Lower leg skin (tissue), 4 donors: ENCODE measurements at places on chromosomes 7 and 10. TPM values are rescaled to one million over a fixed set of nuclear protein-coding genes. Genes with fewer than 3 reads are reported as not detected.

GRCh38 chr7:935164-935873 is 19.2 kb downstream of the ADAP1 start:
- no peak for DNase-seq

- no peak for DNase-seq
These were observed 827 bp downstream of the CSTF2T start for GRCh38 chr10:51698473-51699063.

- no peak for DNase-seq
These were observed 750.7 kb upstream of the KCND2 start for GRCh38 chr7:119522263-119522662.

GRCh38 chr10:33321516-33321915 is 13.0 kb downstream of the NRP1 start:
- no peak for DNase-seq

DNA sequence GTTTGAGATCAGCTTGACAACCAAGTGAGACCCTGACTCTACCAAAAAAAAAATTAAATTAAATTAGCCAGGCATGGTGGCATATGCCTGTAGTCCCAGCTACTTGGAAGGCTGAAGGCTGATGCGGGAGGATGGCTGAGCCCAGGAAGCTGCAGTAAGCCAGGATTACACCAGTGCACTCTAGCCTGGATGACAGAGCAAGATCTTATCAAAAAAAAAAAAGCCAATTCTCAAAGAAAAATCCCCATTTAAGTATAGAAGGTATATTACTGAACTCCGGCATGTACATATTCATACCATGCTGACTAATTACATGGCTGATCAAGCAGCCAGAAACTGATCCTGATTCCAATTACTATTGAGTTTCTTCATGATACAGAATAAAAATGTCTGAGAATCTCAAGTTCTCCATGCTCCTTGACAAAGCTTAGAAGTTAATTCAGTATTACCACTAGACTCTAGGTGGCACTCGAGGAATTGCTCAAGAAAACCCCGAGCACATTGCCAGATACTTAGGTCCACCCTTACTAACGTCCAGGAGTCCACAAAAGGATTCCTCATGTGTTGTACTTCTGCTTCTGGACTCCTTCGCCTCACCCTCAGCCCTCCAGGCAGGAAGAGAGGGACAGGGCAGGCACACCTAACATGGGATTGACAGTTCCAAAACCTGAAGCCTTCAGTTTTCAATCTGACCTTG is 148.9 kb downstream of the PARD3 start:
- no peak for DNase-seq

DNA sequence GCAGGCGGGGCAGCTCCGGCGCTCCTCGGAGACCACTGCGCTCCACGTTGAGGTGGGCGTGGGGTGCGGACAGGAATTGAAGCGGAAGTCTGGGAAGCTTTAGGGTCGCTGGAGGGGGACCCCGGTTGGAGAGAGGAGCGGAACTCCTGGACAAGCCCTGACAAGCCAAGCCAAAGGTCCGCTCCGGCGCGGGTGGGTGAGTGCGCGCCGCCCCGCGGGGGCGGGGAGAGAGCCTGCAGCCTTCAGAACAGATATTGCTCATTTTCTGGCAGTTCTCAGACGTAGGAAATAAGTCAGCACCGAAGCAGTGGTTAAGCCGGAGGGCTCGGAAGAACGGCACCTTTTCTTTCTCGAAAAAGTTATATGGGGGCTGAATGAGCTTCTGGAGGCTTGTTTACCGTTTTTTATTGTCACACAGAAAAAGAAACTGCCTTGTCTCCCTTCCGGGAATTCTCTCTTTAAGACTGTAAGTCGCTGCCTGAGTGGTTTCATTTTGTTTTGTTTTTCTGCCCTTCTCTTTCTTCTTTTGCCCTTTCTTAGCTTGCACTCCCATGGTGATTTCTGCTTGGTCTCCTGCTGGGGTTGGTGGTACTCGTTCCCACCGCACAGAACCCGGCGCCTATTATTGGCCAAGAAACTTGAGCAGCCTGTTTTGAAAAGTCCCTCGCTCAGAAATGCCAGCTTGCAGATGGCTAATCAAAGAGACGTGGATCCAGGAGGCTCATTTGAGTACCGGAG is 732 bp downstream of the FAS start:
- DNase-seq = peak; percentile 76

DNA sequence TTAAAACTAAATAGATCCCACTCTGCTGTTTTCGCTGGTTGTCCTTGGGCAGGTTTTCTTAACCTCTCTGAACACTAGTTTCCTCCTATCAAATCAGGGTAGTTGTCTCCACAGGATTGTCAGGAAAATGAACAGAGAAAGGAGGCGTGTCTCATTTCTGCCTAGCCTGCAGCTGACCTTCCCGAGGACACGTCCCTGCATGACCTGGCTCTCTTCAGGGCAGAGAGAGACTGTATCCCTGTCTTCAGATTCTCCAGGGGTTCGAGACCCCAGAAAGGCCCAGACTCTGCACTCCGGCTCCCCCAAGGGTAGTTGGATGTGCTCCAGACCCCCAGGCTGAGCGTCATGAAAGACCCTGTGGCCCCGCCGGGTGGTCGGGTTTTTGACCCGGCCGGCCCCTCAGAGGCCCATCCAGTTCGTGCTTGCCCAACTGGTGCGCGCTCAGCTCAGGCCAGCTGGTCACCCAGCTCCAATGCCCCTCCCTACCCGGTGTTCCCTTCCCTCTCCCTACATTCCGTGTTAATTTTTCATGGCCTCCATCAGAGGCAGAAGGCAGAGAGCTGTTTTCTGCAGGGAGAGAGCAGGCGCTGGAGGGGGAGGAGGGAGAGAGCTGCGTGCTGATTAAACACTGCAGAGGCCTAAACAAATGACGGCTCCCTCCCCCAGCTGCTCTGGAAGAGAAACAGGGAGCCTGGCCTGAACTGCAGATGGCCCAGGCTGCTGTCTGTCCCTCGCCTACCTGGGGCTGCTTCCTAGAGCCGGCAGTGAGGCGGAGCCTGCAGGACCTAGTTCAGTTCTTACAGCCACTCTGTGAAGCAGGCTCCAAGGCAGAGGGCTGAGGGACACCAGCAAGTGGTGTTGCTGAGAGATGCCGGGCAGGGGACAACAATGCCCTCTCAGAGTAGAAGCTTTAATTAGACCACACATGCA is 86.2 kb upstream of the PPIF start:
- DNase-seq = no peak

DNA sequence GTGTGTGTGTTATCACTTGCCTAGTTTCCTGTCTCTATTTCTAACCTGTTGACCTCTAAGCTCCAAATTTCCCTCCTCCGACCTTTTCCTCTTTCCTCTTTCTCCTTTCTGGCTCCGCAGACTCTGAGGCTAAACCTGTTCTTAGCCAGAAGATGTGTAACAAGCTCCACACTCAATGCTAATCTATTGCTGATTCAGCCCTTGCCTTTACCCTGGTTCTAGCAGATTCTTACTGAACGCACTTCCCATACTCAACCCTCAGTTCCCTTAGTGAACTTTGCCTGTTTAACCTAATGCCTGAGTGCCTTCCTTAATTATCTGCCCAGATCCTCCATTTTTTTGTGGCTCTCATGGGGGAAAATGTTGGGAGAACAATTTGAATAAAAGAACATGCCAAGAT is 30.0 kb upstream of the SGMS1 start:
- DNase-seq = no peak

- no peak for DNase-seq
These were observed 379.9 kb downstream of the SH2D4B start for GRCh38 chr10:80917636-80918035.

- no peak for DNase-seq
These were observed 200.3 kb downstream of the TEX36 start for GRCh38 chr10:125482637-125483036.

DNA sequence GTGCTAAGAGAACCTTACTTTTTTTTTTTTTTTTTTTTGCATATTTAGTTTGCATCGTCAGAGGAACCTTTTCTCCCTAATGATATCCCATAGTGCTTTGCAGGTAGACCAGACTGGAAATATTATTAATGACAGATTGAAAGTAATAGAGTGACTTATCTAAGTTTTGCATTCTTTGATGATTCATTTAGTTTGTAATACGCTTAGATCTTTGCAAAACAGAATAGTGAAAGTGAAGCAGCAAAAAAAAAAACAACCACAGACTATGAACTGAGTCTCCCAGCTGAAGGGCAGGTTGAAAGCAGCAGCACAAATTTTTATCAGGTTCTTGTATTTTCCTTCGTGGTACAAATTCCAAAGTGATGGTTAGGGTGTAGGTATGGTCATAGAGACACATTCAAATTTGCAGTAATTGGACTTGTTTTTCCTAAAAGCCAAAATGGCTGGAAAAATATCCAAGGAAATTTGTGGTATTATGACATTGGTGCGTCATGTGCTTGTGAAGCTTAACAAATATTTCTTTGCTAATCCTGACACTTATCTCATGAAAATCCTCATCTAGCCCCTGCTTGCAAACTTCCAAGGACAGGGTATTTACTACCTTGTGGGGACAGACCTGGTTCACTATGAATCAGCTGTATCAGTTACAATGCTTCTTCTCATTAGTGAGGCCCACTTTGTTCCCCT is 81.8 kb upstream of the CREB5 start:
- DNase-seq = no peak

DNA sequence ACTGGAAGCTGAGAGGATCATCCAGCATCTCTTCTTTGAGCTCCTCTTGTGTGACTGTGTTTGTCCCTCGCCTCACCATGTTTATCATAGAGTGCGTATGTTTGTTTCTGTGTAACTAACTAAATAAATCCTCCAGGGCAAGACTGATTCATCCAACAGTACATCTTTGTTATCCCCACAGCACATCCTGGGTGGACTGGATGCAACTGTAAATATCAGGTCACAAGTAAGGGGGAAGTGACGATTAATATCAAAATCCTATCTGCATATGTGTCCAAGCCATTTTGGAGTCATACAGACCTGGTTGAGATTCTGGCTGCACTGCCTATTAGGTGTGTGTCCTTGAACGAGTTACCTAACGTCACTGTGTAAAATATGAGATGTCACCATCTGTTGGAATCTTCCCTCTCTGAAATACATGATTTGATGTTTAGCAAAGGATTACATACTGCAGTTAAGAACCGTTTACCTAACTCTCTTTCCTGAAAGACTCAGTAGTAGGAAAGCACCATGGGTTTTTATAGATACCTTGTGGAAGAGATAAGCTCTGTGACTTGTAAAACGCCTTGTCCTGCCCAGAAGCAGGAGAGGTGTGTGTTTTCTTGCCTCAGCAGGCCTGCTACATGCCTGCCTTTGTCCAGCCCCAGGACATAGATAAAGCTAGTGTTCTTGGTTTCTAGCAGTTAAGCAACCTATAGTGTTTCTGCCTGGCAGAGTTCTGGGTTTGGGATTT is 25.8 kb downstream of the WBP1L start:
- DNase-seq = peak; percentile 55

DNA sequence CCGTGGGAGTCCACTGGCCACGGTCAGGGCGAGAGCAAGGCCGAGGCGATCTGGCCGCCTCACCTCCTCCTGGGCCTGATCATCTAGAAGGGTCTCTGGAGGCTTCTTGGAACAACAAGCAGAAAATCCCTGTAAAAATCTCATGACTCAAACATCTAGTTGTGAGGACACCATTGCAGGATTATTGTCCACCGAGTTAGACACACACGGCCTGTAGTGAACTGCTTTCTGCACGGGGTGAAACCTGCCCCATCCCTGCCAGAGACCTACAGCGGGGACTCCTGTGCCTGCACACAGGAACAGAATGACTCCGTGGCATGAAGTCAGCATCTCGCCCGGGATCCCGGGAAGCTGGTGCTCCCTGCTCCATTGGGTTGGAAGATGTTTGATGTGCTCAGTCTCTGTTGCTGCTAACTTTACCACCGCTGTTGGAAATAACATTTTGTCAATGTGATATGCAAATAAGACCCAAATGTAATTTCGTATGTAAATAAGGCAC is 267.0 kb upstream of the TCERG1L start:
- DNase-seq = peak; percentile 62

DNA sequence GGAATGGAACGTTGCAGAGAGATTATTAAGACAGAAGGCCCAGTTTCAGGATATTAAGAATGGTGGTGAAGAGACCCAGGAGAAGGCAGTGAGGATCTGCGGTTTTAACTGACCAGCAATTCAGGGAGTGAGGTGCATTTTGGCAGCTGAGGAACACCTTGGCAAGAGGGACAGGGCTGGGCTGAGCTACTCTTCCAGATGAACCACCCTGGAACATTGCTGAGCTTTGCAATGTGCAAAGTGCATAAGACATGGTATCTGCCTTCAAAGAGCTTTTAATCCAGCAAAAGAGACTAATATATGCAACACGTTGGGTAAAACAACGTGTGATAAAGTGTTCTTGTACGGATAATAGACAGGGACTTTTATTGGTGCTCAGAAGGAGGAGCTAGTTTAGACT is 181.0 kb upstream of the AGK start:
- DNase-seq = no peak

GRCh38 chr10:59337201-59337652 is 25.1 kb downstream of the FAM13C start:
- no peak for DNase-seq

GRCh38 chr10:24219963-24220362 is 11.0 kb downstream of the KIAA1217 start:
- no peak for DNase-seq

GRCh38 chr7:122166740-122167139 is 22.7 kb upstream of the AASS start:
- DNase-seq = no peak

- DNase-seq = no peak
These were observed 40.8 kb downstream of the ZNF467 start for GRCh38 chr7:149732611-149733010.

GRCh38 chr7:7976677-7977076 is 8.1 kb downstream of the GLCCI1 start:
- no peak for DNase-seq

Gene SLC35G1
- 2.6 TPM for total RNA-seq

Gene ERVW-1
- total RNA-seq = not detected

Gene PCGF6
- 10.9 TPM for total RNA-seq

Gene MRLN
- not detected for total RNA-seq

Gene CEP41
- 6.6 TPM for total RNA-seq

Gene CYP2C8
- not detected for total RNA-seq

Gene PALD1
- 6.6 TPM for total RNA-seq
